SK-MEL-5 (cell line): ENCODE measurements at places on chromosomes 6 and 20. TPM values are rescaled to one million over a fixed set of nuclear protein-coding genes. Genes with fewer than 3 reads are reported as not detected.

DNA sequence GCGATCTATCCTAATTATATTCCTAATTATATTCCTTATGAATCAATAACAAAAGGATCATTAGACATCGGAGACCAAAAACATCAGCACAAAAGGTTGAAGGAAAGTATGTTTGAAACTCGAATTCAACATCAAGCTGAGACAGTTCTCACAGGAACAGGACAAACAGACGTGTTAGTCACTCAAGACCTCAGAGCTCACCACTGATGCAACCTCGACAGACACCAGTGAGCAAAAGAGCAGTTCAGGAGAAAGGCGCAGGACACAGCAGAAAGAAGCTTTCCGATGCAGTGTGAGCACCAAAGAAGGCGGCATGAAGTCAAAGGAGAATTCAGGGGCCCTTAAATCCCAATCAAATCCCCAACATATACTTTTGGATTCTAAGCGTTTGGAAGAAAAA is 6.3 kb upstream of the RAMACL start:
- DNase-seq: no peak

The NNAT gene
- not detected in 2 replicates for total RNA-seq

GRCh38 chr6:156953479-156954146 is 176.4 kb downstream of the ARID1B start:
- DNase-seq: peak; percentile 90

DNA sequence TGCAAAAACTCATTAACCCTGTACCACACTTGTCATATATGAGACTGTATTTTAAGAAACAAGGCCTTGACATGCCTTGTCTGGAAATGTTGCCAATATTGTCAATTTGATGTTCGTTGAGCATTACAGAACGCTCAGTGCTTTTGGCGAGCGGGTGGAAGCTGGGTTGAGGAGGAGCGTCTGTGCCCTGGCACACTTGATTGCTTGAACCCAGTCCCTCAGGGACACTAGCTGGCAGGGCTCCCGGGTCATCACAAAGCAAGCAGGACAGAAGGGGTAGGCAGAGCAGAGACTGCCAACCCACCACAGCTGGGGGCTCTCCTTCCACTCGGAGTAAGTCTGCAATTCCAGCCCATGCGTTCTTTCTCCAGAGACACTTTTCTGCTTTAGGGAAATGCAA is 286.3 kb downstream of the KHDC1L start:
- no peak for DNase-seq
